CD8-positive, alpha-beta memory T cell (primary cell): ENCODE measurements at places on chromosomes 5 and 9. TPM values are rescaled to one million over a fixed set of nuclear protein-coding genes. Genes with fewer than 3 reads are reported as not detected.

Gene PAX5
- 0.29 TPM for total RNA-seq

Gene C9orf78
- 71.4 TPM for total RNA-seq

Gene SH3TC2
- not detected for total RNA-seq

Gene HSPB3
- not detected for total RNA-seq

Gene TICAM2
- 0.72 TPM for total RNA-seq

Gene ZBTB34
- 6.8 TPM for total RNA-seq

Gene PSAT1
- total RNA-seq, result 93.4 TPM

Gene C9orf57
- total RNA-seq, result not detected

- no peak for DNase-seq
Observed at GRCh38 chr5:96904054-96904931, 28.0 kb downstream of the ERAP2 start.

DNA sequence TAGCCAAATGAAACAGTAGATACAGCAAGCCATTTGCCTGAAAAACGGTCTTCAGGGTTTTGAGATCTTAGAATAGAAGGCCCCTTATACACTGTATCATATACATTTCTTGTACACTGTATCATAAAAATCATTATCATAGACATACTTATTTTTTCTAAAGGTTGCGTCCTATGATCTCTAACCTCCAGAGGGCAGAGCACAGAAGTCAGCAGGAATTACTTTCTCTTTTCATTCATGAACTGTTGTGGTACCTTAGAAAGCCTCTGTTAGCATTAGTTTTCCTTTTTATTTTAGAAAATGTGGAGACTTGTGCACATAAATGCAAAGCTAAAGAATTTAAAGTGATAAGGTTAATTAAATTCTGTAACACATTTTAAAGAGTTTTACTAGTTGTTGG, 115.4 kb downstream of the OXCT1 start:
- no peak for DNase-seq

- no peak for DNase-seq
Observed at GRCh38 chr9:87830446-87830845, 52.2 kb upstream of the SPATA31E1 start.

- no peak for DNase-seq
Observed at GRCh38 chr5:129609710-129610109, 138.2 kb upstream of the MINAR2 start.

GRCh38 chr5:154110716-154111115, 71.9 kb downstream of the MFAP3 start:
- DNase-seq, result no peak

GRCh38 chr9:128846680-128847030, 17.1 kb upstream of the SPOUT1 start:
- DNase-seq, result no peak

DNA sequence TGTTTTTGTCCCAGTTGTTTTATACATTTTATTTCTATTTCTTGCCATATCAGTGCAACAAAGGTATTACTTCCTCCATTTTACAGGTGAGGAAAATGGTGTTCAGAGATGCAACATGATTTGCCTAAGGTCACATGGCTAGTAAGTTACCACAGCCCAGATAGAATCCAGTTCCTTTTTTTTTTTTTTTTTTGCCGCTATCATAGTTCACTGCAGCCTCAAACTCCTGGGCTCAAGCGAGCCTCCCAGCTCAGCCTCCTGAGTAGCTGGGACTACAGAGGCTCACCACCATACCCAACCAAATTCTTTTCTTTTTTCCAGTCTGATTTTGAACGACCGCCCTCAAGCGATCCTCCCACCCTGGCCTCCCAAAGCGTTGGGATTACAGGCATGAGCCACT, 480 bp upstream of the CCDC69 start:
- no peak for DNase-seq

GRCh38 chr5:10836986-10837385, 76.0 kb upstream of the DAP start:
- DNase-seq, result no peak

DNA sequence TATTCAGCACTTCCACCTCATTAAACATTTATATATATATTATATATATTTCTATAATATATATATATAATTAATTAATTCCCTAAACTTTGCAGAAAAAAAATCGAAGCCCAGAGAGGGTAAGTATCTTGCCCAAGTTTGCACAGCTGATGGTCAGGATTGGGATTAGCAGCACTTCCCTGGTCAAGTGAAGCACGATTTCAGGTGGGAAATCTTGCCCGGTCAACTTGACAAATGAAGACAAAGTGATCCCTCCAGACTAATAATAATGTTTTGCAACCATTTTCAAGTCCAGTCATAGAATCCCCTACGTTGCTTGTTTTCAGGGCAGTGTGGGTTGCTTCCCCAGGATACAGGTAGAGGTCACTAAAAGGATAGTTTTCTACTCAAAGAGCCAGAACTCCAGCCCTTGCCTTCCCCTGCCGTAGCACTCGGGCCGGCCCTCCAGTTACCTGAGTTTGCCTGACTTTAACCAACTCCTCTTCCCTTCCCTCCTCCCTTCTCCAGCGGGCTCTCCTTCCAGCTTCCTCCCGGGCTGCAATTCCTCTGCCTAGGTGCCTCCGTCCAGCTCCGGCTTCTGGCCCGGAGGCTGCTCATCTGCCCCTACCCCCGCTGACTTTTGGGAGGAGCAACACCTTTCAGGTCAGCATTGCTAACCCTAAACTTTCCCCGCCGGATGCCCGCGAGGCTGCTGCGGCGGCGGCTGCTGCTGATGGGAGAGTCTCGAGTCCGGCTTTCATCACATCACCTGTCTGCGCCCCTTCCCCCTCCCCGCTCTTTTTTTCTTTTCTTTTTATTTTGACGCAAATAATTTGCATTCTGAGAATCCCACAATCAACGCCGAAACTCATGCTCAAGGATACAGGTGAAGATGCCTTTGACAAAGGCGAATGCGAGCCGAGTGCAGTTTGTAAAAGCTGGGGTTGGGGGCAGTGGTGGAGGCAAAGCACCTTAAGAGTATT, 930 bp downstream of the PRLR start:
- no peak for DNase-seq

GRCh38 chr5:150587856-150588595, 52.4 kb upstream of the SYNPO start:
- no peak for DNase-seq

- DNase-seq, result no peak
Observed at GRCh38 chr9:87259543-87260518, 237.8 kb upstream of the DAPK1 start.

DNA sequence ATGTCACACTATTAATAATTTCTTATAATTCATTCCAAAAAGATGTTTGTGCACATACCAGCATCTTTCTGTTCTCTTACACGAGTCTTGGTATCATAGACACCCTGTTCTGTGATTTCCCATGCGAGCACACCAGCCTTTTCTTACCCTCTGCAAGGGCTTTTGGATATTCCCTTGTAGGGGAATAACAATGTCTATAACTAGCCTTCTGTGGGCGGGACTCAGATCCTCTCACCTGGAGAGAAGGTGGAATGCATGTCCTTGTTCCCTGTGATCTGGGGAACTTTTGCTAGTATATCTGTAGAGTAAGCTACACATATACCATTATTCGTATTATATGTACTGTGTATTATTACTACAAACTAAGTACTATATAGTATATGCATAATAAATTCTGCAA, 44.8 kb downstream of the EHMT1 start:
- DNase-seq, result no peak

DNA sequence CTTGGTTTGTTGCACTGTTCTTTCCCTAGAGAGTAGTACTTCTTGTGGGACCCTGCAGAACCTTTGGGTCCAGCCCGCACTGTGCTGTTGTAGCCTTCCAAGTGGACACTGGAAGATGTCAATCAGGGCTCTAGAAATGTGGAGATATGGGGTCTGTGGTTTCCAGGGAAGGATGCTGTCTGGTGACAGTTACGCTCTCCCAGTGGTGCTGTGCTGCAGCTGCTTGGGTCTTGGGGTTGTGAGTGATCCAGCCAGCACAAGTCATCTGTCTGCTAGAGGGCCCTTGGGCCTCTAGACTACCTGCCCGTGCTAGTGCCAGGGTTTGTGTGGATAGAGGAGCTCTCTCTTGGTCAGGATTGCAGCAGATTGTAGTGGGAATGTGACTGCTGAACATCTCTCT, 484.5 kb downstream of the DMAC1 start:
- DNase-seq, result no peak

DNA sequence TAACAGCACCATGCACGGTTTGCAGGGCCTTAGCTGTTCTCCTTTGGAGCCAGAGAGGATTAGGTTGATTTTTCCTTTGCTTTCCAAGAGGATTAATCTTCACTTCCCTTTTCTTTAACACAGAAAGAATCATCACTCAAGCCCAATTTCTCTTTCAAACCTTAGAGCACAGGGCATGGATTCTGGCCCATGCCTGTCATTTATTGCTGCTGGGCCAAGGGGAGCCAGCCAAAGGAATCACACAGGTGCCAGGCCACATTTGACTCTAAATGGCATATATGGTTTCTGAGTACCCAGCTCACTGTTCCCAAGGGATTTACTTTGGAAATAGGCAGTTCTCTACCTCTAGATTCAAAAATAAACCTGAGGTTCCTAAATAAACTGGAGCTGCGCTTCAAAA, 58.3 kb downstream of the FBXL7 start:
- DNase-seq, result no peak

DNA sequence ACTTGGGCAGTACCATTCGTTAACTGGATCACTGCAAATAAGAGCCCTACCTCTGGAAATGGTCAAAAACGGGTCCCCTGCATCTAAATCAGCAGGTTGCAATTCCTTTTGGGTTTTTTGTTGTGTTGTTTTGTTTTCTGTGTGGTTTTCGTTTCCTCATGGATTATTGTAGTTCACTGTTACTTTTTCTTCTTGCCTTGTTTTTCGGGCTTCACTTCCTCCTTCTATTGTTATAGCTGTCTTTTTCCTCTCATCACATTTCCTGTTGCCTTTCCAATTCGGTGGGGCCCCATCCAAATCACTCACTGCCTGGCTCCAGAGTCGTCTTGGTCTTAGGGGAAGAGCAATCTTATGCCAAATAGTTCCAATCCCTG, 8.7 kb upstream of the SSBP2 start:
- no peak for DNase-seq
